NCI-H2081 (cell line): ENCODE measurements at places on chromosomes 5 and 9.

GRCh38 chr9:132543960-132544359, 38.4 kb upstream of the BARHL1 start:
- no peak for DNase-seq

DNA sequence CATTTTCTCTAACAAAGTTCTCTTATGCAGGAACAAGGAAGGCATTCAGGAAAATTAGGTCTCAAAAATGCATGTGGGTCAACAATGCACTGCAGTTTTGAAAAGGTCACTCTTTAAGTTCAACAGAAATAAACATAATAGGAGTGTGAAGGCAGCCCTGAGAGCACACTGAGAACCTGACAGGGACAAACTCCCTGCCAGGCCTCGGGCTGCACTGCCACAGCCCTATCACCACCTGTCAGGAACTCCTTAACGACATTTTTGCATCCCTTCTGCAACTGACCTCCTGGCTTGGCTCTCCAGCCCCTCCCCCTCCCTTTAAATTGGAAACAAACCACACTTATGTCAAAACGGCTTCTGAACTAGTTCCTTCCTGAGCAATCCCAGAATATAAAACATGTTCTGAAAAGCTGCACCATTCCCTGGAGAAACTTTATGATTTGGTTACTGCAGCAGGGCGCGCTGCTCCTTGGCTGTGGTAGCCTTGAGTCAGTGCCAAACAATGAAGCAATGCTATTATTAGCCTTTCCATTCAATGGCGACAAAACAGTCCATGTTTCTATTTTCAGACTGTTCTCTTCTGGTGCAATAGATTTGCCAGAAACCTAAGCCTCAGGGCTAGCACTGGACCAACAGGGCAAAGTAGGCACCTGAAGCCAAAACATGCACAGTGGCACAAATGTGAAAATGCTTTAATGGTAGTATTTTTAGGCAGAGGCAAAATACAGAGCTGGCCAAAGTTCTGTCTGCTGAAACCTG, 160.1 kb upstream of the ZNF608 start:
- DNase-seq = peak; percentile 86

GRCh38 chr5:175711472-175712312, 53.8 kb downstream of the HRH2 start:
- DNase-seq = no peak

DNA sequence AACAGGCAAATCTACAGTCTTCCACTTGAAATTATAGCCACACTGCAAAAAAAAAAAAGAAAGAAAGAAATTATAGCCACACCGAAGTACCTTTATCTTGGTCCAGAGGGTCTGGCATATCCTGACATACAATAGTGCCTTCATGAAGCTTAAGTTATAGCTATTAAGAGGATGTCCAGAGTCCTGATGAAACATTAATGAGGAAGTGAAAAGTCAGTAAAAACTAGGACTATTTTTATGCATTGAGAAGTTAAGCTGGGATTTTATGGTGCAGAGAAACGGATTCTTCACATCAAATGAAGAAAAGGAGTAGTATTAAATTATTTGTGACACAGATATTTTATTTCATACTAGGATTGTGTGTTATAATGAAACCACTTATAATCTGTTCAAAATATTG, 123.9 kb downstream of the SV2C start:
- no peak for DNase-seq

DNA sequence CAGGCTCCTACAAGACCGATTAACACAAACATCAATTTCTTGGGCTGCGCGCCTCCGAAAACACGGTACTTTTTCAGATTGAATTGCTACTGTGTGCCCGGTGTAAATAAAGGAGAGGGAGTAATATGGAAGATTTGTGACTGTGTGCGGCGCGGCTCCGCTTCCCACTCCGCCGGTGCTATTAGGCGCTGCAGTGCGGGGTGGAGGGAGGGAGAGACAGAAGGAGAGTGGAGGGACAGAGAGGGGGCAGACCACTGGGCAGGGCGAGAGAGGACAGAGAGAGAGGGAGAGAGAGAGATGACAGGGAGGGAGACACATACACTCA, 24.7 kb upstream of the RNU6ATAC start:
- no peak for DNase-seq

- no peak for DNase-seq
These were observed 26.4 kb downstream of the FBXL7 start for GRCh38 chr5:15526413-15526812.

DNA sequence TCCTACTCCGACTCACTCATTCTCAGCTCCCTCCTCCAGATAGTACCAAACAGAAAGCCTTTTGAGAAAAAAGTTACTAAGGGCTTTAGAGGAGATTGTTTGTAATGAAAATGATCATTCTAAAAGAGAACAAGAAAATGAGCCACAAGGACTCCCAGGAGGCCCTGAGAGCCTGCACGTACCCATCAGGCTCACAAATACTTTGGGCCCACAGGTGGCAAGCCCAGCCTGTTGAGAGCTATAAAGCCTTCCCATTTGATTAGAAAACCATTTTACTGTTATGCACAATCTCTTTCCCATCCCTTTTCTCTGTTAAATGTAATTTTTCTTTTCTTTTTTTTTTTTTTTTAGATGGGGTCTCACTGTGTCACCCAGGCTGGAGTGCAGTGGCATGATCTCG, 136.1 kb downstream of the LHFPL2 start:
- no peak for DNase-seq

- DNase-seq = no peak
These were observed 53.1 kb upstream of the DAB2IP start for GRCh38 chr9:121598167-121598964.

DNA sequence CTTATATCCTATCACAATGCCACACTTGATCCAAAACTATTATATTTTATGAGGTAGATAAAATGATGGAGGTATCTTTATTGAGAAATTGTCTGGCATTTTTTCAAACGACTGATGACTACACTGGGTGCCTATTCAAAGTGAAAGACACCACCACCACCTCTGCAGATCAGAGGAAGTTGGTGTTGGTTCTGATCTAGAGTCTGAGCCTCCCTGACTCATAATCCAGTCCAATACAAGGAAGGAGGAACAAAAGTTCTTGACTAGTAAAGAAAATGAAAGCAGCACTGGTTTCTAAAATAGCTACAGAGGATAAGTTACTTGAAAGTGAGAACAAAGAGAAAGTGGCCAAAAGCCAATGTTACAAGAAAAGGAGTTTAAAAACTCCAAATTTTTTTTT, 139.9 kb downstream of the RFX3 start:
- DNase-seq = no peak

DNA sequence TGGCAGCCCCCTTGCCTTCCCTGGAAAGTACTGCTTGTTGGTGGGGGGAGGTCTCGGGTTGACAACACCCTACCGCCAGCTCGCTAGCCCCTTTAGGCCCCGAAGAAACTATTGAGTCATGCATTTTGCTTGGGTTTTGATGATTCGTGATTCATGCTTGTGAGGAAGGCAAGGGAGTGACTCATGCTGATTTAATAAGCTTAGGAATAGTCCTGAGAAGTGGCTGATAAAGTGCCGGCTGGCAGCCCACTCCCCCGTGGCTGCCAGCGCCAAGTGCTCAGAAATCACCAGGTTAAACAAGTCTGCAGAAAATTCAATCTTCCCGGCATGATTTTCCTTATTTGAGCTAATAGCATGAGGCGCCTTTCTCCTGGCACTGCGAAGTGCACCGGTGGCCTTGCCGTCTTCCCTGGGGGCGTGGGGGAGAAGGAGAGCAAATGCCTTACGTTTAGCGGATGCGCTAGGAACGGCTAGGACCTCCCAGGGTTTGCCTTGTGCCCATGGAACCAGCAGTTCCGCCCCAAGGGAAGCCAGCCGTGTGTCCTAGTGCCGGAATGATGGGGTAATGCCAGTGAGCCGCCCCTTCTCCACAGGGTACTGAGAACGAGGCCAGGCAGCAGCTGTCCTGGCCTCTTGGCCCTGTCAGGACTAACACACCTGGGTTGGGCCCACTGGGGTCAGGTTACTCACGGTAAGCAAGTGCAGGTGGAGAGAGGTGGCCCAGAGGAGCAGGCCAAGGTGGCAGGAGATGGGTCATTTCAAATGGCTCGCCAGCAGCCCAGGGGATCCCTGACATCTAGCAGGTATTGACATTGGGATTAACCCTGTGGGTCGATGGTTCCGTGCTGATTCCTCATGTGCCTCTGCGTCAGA, 151.9 kb downstream of the MACROH2A1 start:
- DNase-seq = no peak

DNA sequence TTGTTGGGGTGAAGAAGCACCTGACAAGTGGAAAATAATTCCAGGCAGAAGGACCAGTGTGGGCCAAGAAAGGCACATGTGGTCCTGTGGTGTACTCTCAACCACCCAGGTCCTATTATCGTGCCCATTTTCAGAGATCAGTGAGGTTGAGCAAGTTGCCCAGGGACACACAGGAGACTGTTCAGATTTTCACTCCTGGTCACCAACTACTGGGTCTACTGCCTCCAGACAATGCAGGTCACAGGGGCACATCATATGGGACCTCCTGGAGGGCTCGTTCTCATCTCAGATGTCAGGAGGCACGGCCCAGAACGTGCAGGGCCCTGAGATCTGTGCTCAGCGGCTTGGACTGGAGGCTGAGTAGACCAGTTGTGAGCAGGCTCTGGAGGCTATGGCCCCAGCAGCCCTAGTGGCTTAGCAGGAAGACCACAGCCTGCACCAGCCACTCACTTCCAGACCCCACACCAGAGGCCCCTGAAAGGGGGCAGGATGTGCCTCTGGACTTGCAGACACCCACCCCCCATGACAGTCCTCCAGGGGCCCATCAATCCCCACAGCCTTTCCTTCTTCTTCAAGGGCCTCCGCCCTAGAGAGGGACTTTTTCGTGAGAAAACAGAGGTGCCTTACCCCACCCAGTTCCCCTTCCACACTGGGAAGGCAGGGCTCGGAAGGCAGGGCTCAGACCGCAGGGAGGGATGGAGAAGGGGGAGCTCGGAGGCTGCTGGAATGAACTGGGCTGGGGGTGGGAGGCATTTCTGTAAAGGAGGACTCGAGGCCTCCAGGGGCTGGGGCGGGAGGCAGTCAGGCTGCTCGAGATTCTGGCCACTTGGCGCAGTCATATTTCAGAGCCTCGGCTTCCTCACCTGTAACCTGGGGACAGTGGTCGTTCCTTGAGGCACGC, 82.7 kb upstream of the NEURL1B start:
- no peak for DNase-seq

DNA sequence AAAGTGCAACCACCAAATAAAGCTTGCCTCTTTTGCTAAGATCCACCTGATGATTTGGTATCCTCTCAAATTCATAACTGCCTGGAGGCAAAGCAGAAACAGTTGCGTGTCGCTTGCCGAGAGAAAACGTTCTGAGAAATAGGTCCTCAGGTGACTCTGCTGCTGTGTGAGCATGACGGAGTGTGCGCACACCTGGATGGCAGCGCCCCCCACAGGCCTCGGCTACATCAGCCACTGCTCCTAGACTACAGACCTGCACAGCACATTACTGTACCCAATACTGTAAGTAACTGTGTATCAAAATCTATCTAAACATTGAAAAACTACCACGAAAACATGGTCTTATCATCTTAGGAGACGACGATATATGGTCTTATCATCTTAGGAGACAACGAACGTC, 87.4 kb downstream of the CAMSAP1 start:
- no peak for DNase-seq

GRCh38 chr5:6703806-6704205, 9.4 kb upstream of the TENT4A start:
- no peak for DNase-seq

DNA sequence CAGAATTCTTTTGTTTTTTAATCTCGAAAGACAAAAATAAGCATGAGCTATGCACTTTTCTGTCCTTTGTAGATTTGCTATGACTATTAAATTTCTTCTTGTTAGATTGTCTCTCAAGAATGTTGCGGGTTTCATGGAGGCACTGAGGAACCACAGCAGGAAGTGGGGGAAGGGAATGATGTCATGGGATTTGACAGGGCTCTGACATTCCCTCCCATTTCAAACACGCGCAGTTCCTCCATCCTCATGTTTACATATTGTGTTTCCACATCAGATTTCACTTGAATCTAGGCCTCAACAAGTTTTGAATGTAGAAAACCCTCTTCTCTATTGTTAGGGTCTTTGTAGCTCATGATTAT, 154.8 kb downstream of the PALM2AKAP2 start:
- DNase-seq = no peak

DNA sequence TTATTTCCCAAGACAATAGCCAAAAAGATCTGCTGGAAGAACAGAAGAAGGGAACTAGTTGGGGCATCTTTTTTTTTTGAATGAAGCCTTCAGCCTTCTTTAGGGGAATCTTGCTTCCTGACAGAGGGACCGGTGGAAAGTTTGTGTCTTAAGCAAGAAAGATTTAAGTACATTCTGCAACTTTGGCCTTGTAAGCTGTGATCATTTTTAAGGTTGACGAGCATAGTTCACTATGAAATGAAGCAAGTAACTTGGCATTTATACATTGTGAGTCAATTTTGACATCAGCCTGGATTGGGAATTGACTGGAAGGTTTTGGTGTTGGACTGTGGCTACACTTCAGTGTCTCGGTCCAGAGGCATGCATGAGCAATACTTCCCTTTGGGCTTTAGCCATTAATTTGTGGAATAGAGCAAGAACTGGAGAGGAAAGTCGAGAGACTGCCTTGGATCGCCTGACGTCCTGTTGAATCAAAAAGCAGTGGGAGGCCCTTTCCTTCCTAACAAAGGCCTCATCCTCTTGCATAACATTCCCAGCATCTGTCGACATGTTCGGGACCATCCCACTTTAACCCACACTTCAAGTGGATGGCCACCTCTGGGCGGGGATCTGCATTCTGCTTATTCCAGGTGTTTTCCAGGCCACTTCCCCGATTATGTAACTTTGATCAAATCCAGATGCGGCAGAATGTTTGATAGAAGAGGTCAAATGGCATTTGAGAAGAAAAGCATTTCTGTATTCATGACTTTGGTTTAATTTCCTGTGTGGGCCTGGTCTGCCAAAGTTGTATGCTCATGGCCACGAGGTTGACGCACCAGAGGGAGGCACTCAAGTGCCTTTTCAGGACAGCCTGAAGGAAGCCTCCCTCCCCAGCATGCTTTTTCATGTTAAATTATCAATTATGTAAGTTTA, 12.5 kb downstream of the ABL1 start:
- DNase-seq = no peak

DNA sequence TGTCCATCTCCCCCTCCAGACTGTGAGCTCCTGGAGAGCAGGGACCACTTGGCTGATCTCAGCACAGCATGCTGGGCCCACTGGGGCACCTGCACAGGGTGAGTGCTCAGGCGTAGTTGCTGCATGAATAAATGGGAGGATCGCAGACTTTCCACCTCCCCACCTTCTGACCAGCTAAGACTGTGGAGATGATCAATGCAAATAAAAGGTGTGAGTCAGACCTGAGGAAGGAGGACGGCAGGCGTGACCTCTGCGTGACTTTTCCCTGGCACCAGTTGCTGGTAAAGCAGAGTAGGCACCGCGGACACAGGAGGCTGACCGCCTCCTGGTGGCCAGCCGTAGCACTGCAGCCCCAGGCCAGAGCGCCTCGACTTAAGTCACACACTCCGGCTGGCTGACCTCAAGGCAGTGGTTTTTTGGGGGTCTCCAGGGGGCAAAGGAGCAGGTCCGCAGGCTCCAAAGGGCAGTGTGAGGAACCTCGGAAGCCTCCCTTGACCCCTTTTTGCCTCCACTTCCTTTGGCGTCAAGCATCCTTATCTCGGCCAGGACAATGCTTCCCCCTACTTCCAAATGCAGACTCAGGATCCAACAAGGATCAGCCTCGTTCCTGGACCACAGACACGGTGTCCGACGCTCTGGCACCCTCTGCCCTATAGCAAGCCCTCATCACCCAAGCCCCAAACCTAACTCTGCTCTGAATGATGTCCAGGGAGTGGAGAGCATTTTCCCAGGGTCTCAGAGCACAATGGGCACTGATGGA, 12.7 kb upstream of the TDRD7 start:
- peak; percentile 9 for DNase-seq
